ENCODE measurements at places on chromosomes 2 and 18.

GRCh38 chr2:229810786-229811185 lies 96.4 kb upstream of the DNER start:
- no peak overlapping the region for H3K4me3 ChIP-seq
- peaks cover 82% of the 10 kb centered on the region for H3K36me3 ChIP-seq
- no peak overlapping the region for H3K27ac ChIP-seq
- no peaks in the 10 kb centered on the region for H3K27me3 ChIP-seq
- DNase-seq, result no peak

DNA sequence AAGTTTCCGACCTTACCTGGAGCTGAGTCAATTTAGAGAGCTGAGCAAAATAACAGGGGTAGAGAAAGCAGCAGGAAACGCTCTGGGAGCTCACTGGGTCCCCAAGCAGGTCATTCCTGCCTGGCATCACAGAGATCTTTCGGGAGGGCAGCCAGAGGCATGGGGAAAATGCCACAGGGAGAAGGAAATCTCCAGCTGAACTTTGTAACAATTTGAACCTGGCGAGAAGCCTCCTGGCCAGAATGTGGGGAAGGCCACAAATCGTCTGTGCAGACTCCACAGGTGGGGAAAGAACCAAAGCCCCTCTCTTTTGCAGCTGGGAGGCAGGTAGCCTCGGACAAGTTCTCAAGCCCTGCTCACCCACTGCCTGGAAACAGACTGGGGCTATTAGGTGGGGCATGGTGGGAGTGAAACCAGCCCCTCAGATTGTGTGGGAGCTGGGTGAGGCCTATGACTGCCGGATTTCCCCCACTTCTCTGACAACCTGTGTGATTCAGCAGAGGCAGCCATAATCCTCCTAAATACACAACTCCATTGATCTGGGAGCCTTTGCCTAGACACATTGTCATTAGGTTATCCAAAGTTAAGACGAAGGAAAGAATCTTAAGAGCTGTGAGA lies 53.9 kb downstream of the INO80D start:
- no peak overlapping the region for H3K4me3 ChIP-seq
- H3K4me1 ChIP-seq, result no peaks in the 10 kb centered on the region
- H3K36me3 ChIP-seq, result peaks cover 36% of the 10 kb centered on the region
- DNase-seq, result no peak
- no peaks in the 10 kb centered on the region for H3K27me3 ChIP-seq
- H3K27ac ChIP-seq, result no peak overlapping the region

DNA sequence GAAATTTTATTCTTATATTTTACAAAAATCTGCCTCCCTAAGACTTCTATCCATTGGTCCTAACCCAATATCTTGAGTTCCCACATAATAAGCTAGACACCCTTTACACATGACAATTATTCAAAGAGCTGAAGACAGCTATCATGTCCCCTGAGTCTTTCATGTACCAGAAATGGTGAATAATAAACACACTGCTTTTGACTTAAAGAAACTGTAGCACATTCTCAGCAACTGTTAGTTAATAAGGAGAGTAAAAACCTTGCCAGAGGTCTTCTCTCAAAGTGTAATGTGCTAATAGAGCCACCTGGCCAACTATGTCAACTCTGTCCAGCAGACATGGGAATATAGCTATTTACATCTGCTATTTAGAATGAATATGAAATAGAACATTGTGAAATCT lies 109.7 kb upstream of the ARL5A start:
- DNase-seq, result no peak
- H3K27ac ChIP-seq, result no peak overlapping the region
- no peak overlapping the region for H3K4me3 ChIP-seq
- peaks cover 9% of the 10 kb centered on the region for H3K4me1 ChIP-seq
- H3K36me3 ChIP-seq, result no peaks in the 10 kb centered on the region
- H3K27me3 ChIP-seq, result no peaks in the 10 kb centered on the region

- H3K27ac ChIP-seq, result no peak overlapping the region
- no peaks in the 10 kb centered on the region for H3K27me3 ChIP-seq
- no peaks in the 10 kb centered on the region for H3K36me3 ChIP-seq
- H3K4me1 ChIP-seq, result no peaks in the 10 kb centered on the region
- DNase-seq, result no peak
These were observed 251.4 kb upstream of the UBE2E3 start for GRCh38 chr2:180728928-180729559.

- no peaks in the 10 kb centered on the region for H3K4me1 ChIP-seq
- no peak overlapping the region for H3K27ac ChIP-seq
- H3K27me3 ChIP-seq, result no peaks in the 10 kb centered on the region
These were observed 307.4 kb upstream of the KLHL29 start for GRCh38 chr2:23077596-23077995.

DNA sequence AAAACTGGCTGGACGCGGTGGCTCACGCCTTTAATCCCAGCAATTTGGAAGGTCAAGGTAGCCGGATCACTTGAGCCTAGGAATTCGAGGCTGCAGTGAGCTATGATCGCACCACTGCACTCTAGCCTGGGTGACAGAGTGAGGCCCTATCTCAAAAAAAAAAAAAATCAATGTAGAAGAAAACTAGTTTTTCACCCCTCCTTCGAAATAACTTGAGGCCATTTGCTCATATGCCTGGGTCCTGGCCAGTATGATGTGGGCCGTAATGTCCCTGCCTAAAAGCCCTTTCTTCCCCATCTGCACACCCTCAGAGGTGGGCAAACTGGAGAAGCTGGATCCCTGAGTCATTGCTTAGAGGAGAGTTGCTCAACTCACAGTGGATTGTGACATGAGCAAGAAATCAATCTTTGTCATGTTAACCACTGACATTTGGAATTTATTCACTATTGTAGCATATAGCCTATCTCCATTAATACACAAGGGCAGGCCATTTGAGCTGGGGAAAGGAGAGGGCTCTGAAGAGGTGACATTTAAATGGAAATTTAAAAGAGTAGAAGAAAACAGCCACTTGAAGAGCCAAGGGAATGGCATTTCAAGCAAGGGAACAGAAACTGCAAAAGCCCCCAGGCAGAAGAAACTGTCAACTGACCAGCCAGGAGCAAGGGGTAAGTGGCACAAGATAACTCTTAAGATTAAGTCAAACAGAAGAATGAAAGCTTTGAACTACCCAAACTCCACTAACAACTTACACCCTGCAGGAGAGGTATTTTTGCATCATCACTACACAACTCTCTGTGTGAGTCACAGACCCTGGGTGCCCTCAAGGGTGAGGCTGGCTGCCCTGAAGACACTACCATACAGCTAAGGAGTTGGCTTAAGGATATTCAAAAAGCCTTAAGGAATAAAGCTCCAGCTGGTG lies 7.6 kb upstream of the METTL21A start:
- H3K27me3 ChIP-seq, result no peaks in the 10 kb centered on the region
- no peaks in the 10 kb centered on the region for H3K36me3 ChIP-seq
- peaks cover 7% of the 10 kb centered on the region for H3K4me1 ChIP-seq
- H3K4me3 ChIP-seq, result no peak overlapping the region
- no peak overlapping the region for H3K27ac ChIP-seq
